ENCODE measurements at places on chromosomes 16 and 17.
A peak's percentile ranks its signal among the peaks of the same experiment; 100 is the strongest.

GRCh38 chr16:87144232-87144631 lies 173.0 kb downstream of the C16orf95 start:
- DNase-seq = no peak

- DNase-seq = peak; percentile 41
Measured at GRCh38 chr17:12549499-12550041, 116.1 kb upstream of the MYOCD start.

DNA sequence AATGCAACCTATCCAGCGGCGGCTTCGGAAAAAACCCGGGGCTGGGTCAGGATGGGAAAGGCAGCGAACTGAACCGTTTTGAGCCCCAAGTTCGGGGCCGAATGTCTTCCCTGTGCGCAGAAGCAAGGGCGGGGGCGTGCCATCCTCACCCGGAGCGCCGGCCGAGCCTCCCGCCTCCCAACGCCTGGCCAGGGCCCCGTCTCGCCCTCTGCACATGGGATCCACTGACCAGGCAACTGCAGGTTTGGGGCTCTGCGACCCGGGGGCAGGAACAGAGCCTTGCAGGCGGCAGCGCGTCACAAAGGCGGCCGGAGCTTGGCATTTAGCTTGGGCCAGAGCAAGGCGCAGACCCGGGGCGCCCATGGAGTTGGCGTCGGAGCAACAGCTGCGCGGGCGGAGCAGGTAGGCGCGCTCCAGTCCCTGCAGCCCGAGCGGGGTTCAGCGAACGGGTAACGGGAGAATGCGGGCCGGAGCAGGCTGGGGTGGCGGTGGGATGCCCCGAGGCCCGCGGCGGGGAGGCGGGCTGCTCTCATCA lies at the start of gene FBXO39:
FBXO39 (plus strand) TSS at position 345 of the 535 bp plus-strand sequence. CDS start 3,654 bp downstream, outside the sequence.
- no peak for DNase-seq

DNA sequence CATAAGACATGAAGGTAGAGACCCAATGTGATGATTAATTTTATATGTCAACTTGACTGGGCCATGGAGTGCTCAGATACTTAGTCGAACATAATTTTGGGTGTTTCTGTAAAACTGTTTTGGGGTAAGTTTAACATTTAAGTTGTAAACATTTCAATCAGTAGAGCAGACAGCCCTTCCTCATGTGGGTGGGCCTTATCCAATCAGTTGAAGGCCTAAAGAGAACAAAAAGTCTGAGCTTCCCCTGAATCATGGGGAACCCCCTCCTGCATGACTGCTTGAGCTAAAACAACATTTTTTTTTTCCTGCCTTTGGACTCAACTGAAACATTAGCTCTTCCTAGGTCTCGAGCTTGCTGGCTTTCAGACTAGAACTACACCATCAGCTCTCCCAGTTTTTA lies 327.3 kb upstream of the SOX9 start:
- no peak for DNase-seq

GRCh38 chr16:29182501-29182900 lies 197.6 kb downstream of the LAT start:
- no peak for DNase-seq

DNA sequence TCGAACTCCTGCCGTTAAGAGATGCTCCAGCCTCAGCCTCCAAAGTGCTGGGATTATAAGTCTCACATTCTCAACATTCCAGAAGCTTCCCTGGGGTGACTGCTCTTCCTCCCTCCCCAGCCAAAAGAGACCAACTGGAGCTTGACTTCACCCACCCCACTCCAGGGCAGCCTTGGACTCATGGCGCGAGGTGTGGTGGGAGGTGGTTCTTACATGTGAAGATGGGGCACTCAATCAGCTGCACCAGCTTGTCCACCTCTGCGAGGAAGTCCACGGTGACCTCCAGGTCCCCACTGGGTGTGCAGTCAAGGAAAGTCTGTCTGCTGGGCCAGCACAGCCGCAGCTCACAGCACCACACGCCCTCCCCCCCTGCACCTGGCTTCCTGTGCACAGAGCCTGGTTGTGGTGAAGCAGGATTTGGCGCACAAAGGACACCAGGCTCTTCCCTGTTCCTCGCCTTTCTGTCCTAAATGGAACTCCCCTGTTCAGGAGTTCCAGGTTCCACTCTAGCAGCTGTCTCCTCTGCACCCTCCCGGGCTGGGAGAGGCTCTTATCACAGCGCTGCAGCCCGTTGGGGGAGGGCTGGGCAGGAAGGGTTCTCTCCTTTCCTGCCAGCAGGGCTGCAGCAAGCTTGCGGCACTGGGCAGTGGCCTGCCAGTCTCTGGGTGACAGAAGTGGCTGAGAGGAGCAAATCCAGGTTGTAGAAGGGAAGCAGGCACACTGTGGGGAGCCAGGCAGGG lies 9.6 kb upstream of the MTSS2 start:
- peak; percentile 49 for DNase-seq

DNA sequence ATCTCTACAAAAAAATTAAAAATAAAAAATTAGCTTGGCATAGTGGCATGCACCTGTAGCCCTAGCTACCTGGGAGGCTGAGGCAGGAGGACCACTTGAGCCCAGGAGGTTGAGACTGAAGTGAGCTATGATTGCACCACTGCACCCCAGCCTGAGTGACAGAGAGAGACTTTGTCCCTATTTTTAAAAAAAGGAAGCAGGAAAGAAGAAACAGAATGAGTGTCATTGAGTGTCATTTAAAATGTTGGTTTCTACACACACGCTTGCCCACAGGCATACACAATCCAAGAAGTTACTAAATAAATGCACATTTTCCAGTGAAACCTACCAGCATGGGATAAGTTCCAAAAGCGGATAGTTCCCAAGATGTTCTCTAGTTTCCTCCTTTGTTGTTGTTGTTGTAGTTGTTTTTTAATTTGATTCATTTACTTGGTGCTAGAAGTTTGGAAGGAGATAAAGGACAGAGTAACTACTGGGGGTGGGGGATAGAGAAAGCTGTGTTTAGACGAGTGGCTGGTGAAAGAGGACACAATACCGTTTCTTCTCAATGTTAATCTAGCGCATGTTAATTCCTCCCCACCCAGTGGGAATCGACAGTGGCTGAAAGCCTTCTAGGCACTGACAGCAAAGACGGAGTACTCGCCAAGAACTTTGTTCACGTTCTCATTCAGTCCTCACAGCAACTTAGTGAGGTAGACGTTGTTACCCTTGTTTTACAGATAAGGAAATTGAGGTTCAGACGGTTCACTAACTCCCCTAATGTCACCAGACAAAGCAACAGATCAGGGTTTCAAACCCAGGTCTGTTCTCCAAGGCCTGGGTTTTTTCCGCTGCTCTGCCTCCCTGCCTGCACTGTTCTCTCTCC lies 17.3 kb downstream of the MRPS23 start:
- no peak for DNase-seq

GRCh38 chr17:46942441-46943217 lies 19.7 kb downstream of the GOSR2 start:
- DNase-seq = peak; percentile 76

- peak; percentile 9 for DNase-seq
Measured at GRCh38 chr17:9199571-9200551, 178.6 kb downstream of the NTN1 start.

DNA sequence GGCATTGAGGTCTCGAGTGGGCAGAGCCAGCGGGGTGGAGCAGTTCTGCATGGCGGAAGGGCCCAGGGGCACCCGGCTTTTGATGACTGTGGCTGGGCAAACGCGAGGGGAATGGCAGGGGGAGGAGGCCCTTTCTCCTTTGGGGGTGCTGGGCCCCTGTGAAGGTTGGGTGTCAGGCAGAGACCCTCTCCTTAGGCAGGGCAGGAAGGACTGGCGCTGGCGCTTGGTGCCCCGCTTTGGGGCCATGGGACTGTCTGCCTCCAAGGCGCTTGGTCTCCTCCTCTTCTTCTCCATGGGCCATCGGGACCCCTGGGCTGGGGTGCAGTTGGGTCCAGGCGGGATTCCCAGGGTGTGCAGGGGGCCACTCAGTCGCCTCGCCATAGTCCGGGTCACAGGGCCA lies 12.8 kb upstream of the GFAP start:
- no peak for DNase-seq

GRCh38 chr17:3738562-3739295 lies 15.0 kb downstream of the HASPIN start:
- no peak for DNase-seq

DNA sequence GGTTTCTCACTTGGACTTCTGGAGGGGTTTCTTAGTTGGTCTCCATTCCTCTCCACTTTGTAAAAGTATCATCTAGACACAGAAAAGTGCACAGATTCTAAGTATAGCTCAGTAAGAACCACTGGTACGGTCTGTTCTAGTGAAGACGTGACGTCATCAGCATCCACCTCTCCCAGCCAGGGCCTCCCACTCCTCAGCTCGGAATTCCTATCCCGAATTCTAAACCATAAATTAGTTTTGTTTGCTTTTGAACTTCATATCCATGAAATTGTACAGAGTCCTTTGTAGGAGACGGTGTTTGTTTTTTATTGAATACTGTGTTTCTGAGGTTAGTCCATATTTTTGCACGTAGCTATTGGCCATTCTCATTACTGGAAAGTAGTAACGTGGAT lies 25.5 kb downstream of the FOXK2 start:
- no peak for DNase-seq

DNA sequence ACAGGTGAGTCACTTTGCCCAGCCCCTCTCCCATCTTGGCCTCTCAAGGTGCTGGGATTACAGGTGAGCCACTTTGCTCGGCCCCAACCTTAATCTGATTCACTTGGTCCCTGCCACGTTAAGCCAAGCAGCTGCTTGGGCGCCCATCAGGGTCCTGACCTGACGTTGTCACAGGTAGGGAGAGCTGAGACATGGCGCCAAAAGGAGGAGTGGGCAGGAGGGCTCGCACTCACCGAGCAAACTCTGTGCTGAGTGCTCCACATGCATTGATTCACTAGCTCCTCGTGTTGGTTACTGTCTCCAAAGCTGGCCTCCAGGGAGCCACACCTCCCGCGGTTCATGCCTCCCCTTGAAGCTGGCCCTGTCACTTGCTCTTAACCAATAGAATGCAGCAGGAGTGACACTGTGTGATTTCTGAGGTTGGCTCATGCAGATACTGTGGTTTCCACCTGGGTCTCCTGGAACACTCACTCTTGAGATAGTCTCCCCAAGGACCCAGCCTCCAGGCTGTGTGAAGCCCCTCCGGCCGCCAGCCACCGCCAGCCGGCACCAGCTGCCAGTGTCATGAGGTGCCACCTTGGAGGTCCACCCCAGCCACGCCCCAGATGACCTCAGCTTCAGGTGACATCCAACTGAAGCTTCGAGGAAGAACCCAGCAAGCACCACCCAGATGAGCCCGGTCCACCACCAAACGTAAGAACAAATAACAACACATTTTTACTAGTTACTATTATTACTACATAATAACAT lies 223.0 kb downstream of the GSG1L start:
- no peak for DNase-seq

- DNase-seq = no peak
Measured at GRCh38 chr16:7021653-7022275, 310.9 kb upstream of the RBFOX1 start.

DNA sequence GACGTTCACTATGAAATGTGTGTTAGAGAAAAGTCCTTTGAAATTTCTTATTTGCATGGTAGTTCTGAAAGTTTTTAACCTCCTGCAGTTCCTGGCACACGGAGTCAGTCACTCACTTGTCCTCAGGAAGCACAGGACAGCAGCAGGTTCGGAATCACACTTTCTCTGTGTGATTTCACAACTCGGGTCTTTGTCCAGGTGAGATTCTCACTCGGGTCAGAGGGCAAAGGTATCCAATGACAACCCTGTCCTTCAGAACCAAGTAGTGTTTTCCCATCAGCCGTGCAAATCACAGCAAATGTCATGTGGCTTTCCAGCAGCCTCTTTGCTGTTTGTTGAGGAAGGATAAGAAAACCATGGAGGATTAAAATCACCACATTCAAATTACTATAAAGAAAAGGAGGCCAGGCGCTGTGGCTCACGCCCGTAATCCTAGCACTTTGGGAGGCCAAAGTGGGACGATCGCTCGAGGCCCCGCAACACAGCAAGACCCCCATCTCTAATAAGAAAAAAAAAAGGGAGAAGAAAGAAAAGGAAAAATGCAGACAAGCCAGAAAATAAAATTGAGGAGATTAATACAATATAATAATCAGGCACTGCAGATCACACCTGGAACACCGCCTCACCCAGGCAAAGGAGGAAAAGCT lies 22.0 kb downstream of the ADCY9 start:
- DNase-seq = no peak

DNA sequence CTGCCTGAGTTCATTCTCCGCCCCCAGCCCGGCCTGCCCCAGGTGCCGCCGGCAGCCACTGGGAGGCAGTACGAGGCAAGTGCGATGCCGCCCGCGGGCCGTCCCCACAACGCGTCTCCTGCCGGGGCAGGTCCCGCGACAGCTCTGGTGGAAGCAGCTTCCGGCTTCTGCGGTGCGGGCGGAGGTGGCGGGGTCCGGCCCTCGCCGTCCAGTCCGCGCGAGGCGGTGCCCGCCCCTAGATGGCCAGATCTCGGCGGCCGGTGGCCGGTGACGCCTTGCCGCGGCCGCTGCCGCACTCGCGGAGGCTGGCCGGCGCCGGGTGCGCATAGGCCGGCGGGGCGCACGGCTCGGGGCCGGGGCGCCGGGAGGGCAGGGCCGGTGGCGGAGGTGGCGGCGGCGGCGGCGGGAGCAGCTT lies 1.8 kb downstream of the GJD3 start:
- DNase-seq = peak; percentile 73

DNA sequence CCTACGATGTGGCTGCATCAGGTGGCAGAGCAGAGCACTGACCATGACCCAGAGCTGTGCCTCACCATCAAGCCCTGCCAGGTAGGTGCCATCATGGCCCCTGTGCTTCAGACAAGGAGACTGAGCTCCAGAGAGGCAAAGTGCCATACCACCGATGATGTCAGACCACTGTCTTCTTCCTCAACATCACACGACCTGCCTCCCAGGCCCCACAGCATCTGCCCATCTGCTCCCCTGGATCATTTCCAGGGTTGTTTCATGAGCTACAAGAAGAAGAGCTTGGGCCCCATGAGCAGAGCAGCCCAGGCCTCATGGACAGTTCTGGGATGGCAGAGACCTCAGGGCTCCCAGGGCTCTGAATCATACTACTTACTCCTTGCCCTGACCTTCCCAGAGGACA lies 9.9 kb downstream of the XYLT1 start:
- DNase-seq = peak; percentile 70

DNA sequence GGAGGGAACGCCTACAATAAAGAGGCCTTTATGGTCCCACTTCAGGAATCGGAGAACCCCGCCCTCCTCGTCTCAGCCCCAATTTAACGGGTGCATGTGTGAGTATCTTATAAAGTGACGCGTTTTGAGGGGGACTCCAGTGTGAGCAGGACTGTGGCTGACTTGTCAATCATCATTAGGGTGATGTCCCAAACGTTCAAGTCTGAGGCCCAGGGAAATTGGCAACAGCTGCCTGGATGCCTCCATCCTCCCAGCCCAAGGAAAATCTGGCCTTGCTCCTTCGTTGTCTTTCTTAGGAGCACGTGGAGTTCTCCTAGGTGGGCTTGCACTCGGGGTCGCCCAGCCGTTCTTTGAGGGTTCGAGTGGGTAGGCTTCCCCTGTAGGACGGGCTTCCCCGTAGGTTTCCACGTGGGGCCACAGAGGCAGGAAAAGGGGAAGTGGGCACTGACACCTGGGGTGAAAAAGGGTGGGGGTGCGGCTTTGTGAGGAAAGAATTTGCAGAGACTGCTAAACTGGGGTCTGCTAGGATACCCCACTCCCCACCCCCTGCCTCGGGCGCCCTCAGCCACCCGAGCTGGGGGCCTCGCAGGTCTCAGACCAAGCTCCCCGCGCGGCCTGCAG lies 561 bp upstream of the HERPUD1 start:
- no peak for DNase-seq

GRCh38 chr17:42980274-42980765 lies at the start of gene RUNDC1:
Gene RUNDC1, plus strand, starts transcription at chr17:42980565. Its CDS starts 12 bp downstream, at chr17:42980577.
- DNase-seq = peak; percentile 82

GRCh38 chr17:68458260-68459036 lies 1.2 kb upstream of the WIPI1 start:
- DNase-seq = no peak

- DNase-seq = no peak
Measured at GRCh38 chr17:74267579-74267978, 6.5 kb upstream of the DNAI2 start.

- DNase-seq = no peak
Measured at GRCh38 chr16:72202014-72202413, 30.1 kb upstream of the PMFBP1 start.
